ENCODE measurements at places on chromosomes 7 and 10.

GRCh38 chr10:132729810-132730572 lies 56.0 kb downstream of the NKX6-2 start:
- DNase-seq = no peak

GRCh38 chr10:34931216-34931615 lies 116.1 kb upstream of the PARD3 start:
- no peak for DNase-seq

GRCh38 chr10:63707254-63707910 lies 186.2 kb downstream of the REEP3 start:
- DNase-seq = no peak

DNA sequence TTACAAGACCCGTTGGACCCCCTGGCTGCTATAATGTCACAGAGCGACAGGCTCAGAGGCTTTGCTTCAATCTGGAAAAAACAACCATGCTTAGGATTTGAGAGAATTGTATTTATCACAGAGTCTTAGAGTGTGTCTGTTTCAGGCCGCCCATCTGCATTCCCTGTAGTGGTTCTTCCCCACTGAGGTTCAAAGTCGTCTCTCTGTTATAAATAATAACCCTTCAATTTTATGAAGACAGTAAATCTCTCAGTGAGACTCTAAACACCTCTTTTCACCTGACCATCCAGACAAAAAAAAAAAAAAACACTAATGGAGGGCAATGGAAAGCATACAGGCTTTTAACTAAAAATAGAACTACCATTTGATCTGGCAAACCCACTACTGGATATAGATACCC lies 565.4 kb upstream of the AUTS2 start:
- DNase-seq = no peak

- DNase-seq = no peak
Measured at GRCh38 chr7:89085580-89085979, 290.0 kb upstream of the TEX47 start.

- no peak for DNase-seq
Measured at GRCh38 chr10:126250527-126251310, 137.6 kb downstream of the ADAM12 start.

- DNase-seq = no peak
Measured at GRCh38 chr7:47943676-47944474, 4.4 kb downstream of the PKD1L1 start.

- DNase-seq = no peak
Measured at GRCh38 chr7:79403879-79404278, 49.6 kb downstream of the MAGI2 start.

GRCh38 chr7:27608776-27609495 lies 53.7 kb downstream of the HIBADH start:
- DNase-seq = no peak

GRCh38 chr10:126087796-126088505 lies 191.6 kb downstream of the FANK1 start:
- DNase-seq = no peak

DNA sequence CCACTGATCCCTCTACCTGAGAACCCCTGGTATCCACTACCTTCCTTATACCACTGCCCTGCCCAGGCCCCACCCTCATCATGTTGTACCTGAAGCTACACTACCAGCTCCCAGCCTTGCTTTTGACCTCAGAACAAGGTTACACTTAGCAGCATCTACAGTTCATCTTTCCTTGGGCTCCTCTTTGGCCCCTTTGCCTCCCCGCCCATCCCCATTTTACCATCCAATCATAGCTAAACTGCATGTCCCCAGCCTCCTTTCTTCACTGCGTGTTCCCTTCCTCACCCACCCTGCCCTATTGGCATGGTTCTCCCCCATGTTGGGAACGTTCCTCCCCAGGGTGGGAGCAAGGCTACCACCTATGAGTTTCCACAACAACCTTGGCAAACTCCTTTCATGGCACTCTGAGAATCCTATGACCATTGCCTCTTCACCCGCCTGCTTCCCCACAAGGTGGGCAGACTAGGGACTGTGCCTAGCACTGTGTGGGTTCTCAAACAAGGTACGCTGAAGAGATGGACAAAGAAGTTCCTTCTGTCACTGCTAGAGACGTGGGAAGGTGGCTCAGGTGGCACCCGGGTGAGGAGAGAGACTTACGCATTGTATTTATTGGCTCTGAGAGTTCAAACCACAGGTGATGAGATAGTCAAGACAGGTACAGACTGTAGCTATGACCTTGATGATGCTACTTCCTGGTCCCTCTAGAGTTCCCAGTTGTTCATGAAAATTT lies 66.9 kb upstream of the ADAM12 start:
- no peak for DNase-seq

GRCh38 chr10:105017116-105017515 lies 376.0 kb downstream of the SORCS3 start:
- no peak for DNase-seq

DNA sequence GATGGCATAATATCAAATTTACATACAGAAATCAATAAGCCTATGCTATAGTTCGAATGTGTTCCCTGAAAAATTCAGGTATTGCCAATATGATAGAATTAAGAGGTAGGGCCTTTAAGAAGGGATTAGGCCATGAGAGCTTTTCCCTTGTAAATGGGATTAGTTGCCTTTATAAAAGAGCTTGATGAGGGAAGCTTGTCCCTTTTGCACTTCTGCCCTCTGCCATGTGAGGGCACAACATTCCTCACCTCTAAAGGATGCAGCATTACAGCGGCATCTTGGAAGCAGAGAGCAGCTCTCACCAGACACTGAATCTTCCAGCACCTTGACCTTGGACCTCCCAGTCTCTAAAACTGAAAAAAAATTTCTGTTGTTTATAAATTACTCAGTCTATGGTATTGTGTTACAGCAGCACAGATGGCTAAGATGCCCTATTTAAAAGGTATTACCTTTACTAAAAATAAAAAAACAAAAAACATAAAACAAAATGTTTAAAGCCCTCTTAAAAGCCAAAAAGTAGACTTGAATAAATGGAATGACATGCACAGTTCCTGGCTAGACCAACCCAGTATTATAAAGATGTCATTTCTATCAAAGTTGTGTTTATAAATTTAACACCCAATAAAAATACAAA lies 909.6 kb downstream of the REEP3 start:
- no peak for DNase-seq

DNA sequence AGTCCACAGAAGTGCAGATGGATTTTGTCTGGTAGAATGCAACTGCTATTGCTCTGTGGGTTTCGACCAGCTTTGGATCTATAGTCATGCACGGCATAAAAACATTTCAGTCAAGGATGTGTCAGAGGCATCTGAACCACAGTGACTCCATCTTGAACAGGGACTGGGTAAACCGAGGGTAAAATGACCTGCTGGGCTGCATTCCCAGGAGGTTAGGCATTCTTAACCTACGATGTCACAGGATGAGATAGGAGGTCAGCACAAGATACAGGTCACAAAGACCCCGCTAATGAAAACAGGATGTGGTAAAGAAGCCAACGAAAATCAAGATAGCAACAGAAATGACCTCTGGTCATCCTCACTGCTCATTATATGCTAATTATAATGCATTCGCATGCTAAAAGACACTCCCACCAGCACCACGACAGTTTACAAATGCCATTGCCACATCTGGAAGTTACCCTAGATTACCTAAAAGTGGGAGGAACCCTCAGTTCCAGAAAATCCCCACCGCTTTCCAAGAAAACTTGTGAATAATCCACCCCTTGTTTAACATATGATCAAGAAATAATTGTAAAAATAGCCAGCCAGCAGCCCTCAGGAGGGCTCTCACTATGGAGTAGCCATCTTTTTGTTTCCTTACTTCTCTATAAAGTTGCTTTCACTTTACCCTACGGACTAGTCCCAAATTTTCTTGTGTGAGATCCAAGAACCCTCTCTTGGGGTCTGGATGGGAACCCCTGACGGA lies 50.7 kb upstream of the CPXM2 start:
- DNase-seq = no peak

DNA sequence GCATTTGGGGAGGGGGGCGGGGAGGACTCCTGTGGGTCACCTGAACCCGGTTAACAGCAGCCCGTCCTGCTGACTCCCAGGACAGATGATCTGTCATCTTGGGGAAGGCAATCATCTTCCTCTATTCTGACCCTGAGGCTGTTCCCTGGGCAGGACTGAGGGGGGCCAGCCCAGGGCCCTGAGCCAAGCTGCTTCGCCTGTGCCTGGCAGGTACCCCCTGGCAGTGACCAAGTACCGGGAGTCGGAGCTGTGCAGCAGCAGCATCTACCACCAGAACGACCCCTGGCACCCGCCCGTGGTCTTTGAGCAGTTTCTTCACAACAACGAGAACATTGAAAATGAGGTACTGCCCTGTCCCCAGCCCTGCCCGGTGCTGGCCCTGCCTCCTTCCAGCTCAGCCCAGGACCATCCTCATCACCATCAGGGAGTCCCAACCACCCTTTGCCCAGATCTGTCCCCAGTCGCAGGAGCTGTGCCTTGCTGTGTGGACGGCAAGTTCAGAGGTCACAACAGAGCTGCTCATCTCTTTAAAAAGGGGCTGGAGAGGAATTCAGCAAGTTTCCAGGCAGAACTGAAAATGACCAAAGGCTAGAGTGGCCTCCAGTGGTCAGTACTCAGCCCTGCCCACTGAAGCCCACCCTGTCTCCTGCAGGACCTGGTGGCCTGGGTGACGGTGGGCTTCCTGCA lies 8.1 kb downstream of the AOC1 start:
- no peak for DNase-seq

DNA sequence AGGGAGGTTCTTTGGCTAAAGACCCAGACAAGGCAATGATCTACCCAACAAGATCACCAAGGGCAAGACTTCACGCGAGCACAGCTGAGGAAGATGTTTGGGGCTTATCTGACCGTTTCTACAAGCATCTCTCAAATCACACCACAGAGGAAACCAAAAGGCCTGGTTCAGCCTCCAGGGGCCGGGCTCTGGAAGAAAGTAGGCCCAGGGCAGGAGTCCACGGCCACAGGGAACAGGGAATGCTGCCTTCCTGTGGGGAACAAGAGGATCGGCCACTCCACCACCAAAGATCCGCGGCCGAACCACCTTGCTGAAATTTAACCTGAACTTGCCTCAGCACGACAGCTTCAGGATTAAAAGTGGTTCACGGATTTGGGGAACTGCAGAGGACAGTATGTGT lies 332.5 kb downstream of the PTPRN2 start:
- no peak for DNase-seq

- no peak for DNase-seq
Measured at GRCh38 chr7:1004018-1004852, 21.3 kb downstream of the CYP2W1 start.

DNA sequence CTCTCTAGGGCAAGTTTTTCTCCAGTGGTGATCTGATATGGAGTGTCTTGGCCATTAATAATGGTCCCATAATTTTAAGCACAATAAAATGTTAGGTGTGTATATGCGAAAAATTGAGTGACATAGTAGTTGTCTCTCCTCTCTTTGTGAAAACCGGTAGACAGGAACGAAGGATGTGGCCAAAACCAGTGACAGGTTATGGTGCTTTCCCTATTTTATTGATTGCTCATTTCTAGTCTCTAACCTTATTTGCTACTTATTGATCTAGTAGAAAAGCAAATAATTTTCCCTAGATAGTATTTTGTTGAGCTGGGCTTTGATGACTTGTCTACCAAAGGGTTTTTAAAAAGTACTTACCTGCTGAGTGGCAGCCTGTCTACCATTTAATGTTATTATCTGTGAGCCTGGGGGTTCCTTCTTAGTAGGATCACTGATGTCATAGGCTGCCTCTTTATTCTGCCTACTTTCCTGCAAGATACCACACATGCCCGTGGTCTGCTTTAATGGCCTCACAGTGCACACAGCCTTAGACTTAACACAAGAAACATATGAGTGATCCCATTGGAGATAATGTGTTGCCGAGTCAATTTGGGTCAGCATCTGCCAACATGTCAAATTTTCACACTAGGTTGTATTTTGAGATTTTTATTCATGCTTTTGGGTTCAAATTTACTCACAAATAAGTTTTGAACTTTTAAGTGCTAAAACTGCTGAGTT lies 100.0 kb downstream of the AUTS2 start:
- DNase-seq = no peak

GRCh38 chr10:84935772-84936171 lies 607.4 kb downstream of the CCSER2 start:
- DNase-seq = no peak

GRCh38 chr10:116472891-116473290 lies 45.2 kb downstream of the PNLIPRP3 start:
- no peak for DNase-seq

DNA sequence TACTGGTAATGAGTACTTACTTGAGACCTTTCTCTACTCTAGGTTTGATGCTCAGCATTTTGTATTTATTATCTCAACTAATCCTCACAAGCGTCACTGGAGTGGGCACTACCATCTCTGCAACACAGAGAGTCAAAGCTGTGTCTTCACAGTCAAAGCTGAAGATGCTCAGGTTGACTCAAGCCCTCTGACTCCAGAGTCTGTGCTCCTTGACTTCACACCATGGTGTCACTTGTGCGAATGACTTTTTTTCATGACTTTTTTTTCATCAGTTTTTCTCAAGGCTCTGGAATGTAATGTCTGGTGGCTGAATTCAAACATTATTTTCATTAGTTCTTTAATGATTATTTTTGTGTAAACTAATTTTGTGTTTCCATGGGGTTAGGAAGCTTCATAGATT lies 30.4 kb upstream of the TARP start:
- DNase-seq = no peak

- no peak for DNase-seq
Measured at GRCh38 chr7:140384894-140385545, 13.3 kb downstream of the SLC37A3 start.

GRCh38 chr7:140754506-140754905 lies 58.0 kb downstream of the NDUFB2 start:
- no peak for DNase-seq

GRCh38 chr10:94006591-94007550 lies 13.1 kb downstream of the PLCE1 start:
- no peak for DNase-seq

DNA sequence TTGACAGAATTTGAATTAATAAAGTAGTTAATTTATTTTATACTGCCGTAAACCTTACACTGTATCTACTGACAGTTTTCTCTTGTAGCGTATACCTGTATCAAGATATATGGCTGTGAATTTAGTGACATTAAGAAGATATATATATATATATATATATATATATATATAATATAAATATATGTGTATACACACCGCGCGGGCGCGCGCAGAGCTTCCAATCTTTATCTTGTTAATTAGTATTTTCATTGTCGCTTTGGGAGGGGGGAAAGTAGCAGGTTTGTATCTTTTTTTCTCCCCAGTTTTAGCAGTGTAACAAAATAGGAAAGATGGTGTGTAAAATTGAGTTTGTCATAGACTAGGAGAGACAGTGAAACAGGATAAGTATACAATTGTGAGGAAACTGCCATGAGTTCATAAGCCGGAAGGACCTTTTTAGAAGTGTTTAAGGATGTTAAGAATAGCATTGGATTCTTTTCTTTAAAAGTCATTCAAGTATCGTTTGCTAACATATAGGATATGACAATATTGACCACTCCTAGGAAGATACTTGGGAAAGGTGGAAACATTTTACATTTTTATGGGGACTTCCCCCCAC lies 2.0 kb downstream of the PLEKHA1 start:
- no peak for DNase-seq

GRCh38 chr7:40402661-40403060 lies 267.9 kb downstream of the SUGCT start:
- DNase-seq = no peak

- DNase-seq = no peak
Measured at GRCh38 chr10:113495553-113495952, 57.3 kb upstream of the HABP2 start.

GRCh38 chr10:80275756-80276155 lies 13.7 kb downstream of the MAT1A start:
- DNase-seq = no peak

Data from GDM1 (cell line).